ENCODE measurements at places on chromosomes 3 and 15.

- no peak for DNase-seq
Observed at GRCh38 chr3:10974746-10975375, 17.7 kb upstream of the SLC6A1 start.

DNA sequence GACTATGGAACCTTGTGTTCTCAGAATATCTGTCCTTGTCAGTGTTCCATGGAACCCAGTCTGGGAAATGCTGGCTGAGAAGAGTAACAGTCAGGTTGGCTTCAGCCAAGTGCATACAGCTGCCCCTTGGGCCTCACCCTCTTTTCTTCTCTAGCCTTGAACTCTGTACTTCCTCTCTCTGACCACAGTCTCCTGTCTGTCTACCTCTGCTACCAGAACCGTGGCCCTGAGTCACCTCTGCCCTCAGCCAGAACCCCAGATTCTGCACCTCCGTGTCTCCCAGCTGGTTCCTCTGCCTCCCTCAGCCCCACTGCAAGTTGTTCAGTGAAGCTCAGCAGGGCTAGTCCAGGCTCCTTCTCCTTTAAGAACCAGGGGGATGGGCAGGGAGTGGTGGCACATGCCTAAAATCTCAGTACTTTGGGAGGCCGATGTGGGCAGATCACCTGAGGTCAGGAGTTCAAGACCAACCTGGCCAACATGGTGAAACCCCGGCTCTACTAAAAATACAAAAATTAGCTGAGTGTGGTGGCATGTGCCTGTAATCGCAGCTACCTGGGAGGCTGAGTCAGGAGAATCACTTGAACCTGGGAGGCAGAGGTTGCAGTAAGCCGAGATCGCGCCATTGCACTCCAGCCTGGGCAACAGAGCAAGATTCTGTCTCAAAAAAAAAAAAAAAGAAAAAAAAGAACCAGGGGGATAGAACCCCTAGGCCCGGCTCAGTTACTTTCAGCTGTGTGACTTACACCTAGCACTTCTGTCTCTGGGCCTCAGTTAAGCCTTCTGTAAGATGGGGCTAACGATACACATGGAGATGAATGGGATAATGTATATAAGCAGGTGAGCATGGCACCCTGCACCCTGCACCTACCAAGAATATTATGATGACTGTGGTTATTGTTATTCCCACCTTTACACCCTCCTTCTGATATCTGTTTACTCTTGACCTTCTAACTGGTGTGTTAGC, 24.3 kb upstream of the TATDN2 start:
- DNase-seq, result no peak

GRCh38 chr3:47803480-47804025, 615 bp downstream of the DHX30 start:
- no peak for DNase-seq

- no peak for DNase-seq
Observed at GRCh38 chr3:29754346-29754745, 473.5 kb downstream of the RBMS3 start.

DNA sequence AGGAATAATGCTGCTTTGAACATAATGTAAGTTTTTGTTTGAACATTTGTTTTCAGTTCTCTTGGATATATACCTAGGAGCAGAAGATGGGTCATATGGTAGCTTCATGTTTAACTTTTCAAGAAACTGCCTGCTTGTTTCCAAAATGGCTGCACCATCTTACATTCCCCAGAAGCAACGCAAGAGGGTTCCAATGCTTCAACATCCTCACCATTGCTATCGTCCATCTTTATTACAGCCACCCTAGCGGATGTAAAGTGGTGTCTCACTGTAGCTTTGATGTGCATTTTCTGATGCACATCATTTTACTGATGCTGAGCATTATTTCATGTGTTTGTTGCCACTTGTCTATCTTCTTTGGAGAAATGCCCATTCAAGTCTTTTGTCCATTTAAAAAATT, 46.4 kb upstream of the GATA2 start:
- DNase-seq, result no peak

- no peak for DNase-seq
Observed at GRCh38 chr15:36831125-36831903, 251.9 kb downstream of the CDIN1 start.

- no peak for DNase-seq
Observed at GRCh38 chr3:197680955-197681521, 55.7 kb downstream of the RUBCN start.

- no peak for DNase-seq
Observed at GRCh38 chr15:27679203-27679602, 419.9 kb downstream of the OCA2 start.

DNA sequence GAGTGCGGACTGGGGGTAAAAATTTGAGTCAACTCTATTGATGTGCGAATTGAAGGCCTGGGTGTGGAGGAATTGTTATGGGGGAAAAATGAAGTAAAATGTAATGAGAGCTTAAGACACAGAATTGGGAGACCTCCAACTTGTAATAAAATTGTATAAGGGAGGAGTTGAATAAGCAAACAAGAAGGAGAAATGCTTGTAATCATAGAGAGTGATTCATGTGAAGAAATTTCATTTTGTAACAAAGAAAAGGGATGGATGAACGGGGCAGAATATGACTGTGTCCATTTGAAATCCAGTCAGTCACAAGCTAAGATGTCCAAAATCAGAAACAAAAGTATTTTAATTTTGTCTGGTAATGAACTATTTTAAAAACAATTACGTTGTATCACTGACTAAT, 552.3 kb downstream of the NAALADL2 start:
- no peak for DNase-seq

- DNase-seq, result peak; percentile 43
Observed at GRCh38 chr3:46866720-46867549, 3.7 kb upstream of the MYL3 start.

- no peak for DNase-seq
Observed at GRCh38 chr3:13403213-13403819, 16.8 kb downstream of the NUP210 start.

DNA sequence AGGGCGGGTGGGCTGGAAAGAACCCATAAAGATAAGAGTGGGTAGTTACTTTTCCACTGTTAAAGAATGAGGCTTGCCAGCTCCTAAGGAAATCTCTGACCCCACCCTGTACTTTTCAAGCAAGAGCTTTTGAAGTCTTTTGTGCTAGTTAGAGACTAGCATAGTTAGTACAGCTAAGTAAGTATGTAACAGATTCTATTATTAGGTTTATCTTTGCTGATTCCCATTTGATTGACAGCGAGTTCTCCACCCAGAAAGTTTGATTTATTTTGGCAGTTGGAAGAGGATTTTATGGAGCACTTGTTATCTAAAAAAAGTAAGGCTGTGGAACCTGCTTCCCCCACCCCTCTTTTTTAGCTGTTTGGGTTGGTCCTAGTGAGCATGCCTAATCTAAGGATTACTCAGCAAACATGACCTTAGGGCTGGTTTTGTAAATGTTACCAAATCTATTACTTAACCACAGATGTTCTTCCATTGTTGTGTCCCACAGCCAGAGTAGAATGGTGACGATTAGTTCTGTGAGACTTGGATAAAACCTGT, 57.6 kb downstream of the FNDC3B start:
- no peak for DNase-seq

- no peak for DNase-seq
Observed at GRCh38 chr15:68177742-68178141, 27.4 kb downstream of the CALML4 start.

DNA sequence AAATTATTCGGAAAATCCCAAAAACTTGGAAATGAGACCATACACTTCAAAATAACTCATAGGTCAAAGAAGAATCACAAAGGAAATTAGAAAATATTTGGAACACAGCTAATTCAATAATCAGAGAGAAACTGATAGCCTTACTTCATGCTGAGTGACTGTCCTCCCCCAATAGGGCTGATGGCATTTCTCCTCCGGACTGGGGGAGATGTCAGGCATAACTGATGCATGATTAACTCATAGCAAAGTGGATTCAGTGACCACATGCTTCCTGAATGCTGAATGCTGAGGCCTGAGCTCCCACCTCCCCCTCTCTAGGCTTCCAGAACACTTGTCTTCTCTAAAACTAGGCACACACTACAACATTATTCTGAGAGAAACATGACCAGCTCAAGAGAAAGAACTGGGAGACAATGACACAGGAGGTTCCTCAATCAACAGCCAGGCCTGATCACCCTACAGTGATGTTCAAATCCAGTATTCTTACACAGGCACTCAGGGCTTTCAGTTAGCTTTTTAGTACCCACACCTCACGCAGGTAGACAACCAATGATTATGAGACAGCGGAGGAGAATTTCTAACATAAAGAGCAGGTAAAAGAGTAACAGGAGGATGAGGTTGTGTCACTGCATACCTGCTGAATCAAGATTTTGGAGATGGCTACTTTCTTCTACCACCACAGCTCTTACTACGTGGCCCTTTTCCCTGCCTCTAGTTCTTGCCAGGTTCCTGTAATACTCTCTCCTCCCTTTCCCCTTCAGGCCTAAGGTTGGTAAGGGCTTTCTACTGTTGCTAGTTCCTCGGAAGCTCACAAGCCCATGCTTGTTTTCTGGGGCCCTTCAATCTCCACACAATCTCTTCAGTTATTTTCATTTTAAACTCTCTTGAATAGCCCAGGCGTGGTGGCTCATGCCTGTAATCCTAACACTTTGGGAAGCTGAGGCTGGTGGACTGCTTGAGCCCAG, 96.1 kb downstream of the FMN1 start:
- DNase-seq, result no peak

DNA sequence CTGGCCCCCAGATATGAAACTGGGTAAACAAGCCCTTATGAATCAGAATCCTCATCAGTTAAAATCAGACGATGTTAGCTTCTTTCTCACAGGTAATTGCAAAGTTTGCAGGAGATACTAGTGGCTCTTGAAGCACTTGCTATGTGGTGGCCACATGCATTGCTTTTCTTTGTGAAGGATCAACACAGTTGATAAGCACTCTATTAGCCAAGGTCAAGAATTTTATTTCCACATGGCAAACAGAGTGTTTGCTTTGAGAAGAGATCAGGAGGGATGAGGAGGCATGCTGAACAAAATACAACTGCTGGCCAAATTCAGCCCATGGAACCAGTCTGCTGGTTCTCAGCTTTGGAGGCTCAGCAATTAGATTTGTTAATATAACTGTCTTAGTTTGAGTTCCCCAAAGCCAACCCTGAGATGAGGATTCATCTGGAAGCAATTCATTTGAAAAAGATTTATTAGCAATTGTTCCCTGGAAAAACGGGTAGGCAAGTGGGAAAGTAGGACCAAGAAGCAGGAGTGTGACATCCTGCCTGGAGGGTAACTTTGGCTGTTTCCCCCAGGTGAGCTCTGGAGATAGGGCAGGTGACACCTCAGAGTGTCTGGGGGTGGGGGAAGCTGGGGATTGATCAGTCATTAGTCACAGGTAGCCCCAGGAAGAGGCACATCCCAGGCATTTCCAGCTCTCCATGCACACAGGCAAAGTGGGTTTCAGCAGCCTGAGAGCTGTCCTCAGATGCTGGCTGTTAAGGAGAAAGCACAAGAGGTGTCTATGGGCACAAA, 180.3 kb downstream of the ABHD5 start:
- no peak for DNase-seq

DNA sequence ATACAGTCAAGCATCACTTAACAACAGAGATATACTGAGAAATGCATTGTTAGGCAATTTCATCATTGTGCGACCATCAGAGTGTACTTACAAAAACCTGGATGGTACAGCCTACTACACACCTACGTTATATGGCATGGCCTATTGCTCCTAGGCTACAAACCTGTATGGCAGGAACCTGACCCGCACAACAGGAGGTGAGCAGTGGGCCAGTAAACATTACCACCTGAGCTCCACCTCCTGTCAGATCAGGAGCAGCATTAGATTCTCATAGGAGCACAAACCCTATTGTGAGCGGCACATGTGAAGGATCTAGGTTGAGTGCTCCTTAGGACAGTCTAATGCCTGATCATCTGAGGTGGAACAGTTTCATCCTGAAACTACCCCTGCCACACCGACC, 89.7 kb downstream of the SCAPER start:
- DNase-seq, result no peak

DNA sequence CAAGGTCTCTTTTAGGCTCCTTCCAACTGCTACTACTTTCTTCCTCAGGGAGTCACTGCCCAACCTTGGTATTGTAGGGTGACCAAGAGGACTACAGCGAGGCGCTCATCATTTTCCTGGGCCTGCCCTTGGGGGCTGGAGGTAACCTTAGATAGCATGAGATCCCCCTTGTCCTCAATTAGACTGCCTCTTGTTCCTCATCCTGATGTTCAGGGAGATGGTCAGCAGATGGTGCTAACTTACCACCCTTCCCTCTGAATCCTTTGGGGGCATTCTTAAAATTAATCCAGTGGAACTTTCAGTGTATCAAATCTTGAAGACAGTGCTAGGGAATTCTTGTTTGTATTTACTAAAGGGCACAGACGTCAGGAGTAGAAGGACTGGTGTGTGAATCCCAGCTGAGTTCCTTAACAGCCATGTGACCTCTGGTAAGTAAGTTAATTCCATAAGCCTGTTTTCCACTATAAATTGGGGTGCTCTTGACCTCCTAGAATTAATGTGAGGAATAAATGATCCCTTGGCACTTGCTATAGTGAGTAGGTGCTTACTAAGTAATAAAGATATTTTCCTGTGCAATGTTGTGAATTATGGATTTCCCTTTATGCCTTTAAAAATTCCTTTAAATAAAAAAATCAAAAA, 4.1 kb upstream of the CLPX start:
- no peak for DNase-seq

DNA sequence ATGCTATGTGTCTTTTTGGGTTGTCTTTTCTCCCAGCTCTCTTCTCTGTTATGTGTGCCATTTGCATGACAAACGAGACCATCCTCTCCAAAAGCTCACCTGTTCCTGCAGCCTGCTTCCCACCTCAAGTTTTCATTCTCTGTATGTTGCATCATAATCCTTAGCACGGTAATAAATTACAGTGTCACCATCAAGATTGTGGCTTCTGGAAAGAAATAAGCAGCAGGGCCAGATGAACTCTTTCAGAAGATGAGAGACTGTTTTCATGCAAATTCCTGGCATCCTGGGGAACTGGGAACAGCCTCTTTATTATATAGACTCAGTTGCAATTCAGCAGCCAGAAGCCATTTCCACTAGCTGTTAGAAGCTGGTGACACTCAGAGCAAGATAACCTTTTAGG, 436.7 kb downstream of the EPHB1 start:
- no peak for DNase-seq

DNA sequence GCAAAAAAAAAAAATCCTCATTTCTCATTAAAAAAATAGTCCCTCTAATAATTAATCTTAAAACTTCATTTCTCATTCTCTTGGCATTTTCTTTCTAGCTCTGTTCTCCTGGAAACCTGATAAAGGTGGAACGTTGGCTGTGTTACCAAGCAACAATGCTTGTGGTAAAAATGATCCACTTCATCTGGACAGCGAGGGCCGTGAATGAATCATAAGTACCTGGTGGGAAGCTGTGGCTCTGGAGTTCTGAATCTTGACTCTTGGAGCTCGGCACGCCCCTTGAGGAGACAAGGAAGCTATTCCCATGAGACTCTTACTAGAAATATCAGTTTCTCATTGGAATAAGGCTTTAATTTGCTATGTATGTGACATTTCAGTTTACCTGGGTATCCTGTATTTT, 32.5 kb downstream of the BCL2L10 start:
- no peak for DNase-seq

GRCh38 chr3:105790534-105790933, 78.3 kb downstream of the CBLB start:
- DNase-seq, result no peak

Data from stimulated activated CD4-positive, alpha-beta T cell treated with anti-CD3 and anti-CD28 coated beads, TNF-alpha, amount 100 ng/mL, for 48 hours (primary cell).